CD4-positive, alpha-beta memory T cell (primary cell): ENCODE measurements at places on chromosomes 7 and 10.

GRCh38 chr10:62045765-62046521, 144.4 kb downstream of the ARID5B start:
- no peak for DNase-seq

GRCh38 chr10:48818861-48819520, 120.6 kb downstream of the LRRC18 start:
- no peak for DNase-seq

DNA sequence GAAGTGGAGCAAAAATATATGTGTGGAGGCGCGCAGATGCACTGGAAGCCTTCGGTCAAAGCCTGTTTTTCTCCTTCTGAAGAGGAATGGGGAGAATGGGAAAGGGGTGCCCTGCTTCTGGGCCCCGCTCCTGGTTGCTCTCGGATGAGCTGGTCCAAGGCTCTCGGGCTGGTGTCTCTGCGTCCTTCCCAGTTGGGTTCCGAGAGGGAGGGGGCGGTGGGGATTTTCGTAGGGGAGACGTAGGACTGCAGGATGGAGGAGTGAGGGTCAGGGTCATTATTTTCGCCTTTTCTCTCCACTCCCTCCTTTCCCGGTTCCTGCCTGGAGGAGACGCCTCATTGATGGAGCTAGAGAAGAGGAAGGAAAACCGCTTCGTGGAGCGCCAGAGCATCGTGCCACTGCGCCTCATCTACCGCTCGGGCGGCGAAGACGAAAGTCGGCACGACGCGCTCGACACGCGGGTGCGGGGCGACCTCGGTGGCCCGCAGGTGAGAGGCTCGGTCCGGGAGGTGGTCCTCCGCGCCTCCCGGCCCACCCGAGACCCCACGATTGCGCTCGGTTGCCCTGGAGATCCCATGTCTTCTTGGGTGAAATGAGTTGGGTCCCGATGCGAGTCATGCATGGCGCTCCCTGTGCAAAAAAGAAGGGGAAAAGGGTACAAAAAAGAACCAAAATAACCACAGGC, 790 bp downstream of the ADAM22 start:
- peak; percentile 9 for DNase-seq

DNA sequence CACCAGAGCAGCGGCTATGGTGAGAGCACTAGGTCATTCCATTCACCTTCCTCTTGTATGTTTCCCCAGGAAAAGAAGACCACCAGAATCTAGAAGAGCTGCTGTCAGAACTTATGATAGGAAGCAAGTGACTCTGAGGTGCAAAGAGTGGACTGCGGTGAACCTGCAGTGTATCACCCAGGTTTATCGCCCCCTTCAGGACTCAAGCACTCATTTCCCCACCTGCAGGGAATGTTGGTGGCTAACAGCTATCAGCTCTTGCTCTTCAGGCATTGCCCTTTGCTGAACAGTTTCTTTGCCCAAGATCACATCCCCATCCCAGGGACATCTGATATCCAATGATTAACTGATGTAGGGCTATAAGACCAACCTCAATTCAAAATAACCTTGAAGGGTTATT, 66.3 kb upstream of the IL6 start:
- no peak for DNase-seq

GRCh38 chr7:126213876-126214275, 1038.9 kb downstream of the GRM8 start:
- no peak for DNase-seq

DNA sequence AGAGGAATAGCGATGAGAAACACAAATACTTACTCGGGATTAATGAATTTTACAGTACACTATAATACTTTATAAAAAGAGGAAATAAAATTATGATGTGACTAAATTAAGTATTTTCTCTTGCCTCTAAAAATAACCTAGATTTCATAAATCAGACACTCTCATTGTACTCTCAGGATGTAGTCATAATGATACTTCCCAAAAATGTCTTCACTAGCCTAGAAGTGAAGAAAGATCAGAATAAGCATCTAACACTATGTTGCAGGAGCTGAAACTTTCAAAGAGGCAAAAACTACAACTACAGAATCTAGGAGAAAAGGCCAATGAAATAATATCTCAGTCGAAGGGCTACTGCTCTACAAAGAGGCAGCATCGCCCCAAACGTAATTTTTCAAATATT, 49.4 kb downstream of the DNAJC1 start:
- no peak for DNase-seq

GRCh38 chr10:42951486-42952251, 125.2 kb upstream of the RET start:
- no peak for DNase-seq
